ENCODE measurements at places on chromosomes 6 and 20.

DNA sequence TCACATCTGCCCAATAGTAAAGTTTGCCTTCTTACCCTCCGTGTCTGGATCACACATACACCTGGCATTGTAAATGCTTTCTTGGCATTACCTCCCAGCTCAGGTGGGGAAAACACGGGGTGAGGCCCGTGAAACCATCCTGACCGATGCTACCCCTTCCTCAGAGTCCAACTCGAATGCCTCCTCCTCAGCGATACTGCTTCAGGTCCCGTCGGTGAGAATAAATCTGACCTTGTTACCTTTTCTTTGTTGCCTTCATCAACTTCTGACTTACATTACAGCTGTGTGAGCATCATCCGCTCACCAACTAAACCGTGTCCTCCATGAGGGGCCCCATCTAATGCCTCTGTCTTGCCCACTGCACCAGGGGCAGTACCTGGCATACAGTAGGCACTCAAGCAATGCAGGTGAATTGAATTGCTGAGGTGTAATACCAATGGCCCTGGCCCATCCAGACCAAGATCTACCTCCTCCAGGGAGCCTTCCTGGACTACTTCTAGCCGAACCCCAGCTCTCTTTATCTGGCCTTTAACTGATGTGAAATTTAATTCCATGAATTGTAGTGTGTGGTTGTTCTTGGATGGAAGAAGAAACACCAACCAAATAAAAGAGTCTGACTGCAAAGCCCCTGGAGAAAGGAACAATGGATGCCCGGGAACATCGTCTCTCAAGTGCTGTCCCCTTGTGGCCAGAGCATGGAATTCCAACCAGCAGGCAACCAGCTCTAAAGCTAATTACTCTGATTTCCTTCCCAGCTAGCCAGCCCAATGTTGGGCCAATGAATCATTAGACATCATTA, 141.5 kb downstream of the ANKRD60 start:
- no peak overlapping the region for H3K4me3 ChIP-seq
- no peak overlapping the region for H3K27ac ChIP-seq
- H3K27me3 ChIP-seq = peaks cover 7% of the 10 kb centered on the region
- no peaks in the 10 kb centered on the region for H3K36me3 ChIP-seq
- H3K4me1 ChIP-seq = no peaks in the 10 kb centered on the region

- H3K27ac ChIP-seq = no peak overlapping the region
- H3K4me3 ChIP-seq = no peak overlapping the region
- H3K4me1 ChIP-seq = no peaks in the 10 kb centered on the region
These were observed 32.8 kb downstream of the HS3ST5 start for GRCh38 chr6:114310053-114310452.

DNA sequence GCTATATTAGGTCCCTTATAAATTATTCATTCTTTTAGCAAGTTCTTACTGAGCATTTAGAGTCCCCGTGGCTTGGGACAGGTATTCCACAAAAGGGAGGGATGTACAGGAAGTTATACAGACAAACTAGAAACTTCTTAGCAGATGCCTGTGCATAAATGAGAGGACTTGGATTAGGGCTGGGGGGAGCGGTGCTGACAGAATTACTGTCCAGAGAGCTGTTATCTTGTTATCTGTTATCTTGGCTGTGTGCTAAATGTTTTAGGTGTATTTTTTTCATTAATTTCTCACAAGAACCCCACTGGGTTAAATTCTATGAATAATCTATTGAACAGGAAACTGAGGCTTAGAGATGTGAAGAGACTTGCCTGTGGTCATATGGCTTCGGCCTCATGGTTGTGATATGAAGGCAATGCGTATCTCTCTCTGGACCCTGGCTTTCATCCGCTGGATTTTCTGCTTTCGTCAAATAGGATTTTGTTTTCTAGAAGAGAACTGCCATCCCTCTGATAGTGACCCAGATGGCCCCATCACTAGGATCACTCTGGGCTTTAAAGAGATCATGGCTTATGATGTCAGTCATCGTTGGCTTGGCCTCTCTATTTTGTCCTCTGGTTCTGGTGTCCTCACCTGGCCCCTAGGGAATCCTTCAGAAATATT, 32.3 kb upstream of the RREB1 start:
- H3K27ac ChIP-seq = no peak overlapping the region
- H3K4me3 ChIP-seq = no peak overlapping the region
- H3K4me1 ChIP-seq = peaks cover 13% of the 10 kb centered on the region
- peaks cover 67% of the 10 kb centered on the region for H3K27me3 ChIP-seq

DNA sequence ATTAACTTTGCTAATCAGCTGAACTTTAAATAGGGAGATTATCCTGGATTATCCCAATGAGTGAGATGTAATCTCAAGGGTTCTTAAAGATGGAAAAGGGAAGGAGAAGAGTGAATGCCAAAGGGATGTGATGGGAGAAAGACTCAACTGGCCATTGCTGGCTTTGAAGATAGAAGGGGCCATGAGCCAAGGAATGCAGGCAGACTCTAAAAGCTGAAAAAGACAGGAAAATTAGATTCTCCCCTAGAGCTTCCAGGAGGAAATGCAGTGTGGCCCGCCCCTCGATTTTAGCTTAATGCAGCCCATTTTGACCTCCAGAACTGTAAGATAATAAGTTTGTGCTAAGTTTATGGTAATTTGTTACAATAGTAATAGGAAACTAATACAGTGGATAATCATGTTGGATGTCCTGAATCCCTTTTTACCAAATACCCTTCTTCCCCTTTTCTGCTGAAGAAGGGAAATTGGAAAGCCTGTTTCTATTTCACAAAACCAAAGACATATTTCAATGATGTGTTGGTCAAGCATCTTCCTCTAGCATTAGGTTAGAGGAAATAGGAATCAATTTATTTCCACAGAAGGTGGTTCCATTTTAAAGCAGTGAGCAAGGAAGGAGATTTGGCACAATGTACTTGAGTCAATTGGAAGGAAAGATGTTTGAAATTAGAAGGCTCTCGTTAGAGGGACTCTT, 3.3 kb upstream of the HDDC2 start:
- H3K4me3 ChIP-seq = no peak overlapping the region
- H3K27ac ChIP-seq = no peak overlapping the region
- H3K36me3 ChIP-seq = peaks cover 11% of the 10 kb centered on the region
- no peak for DNase-seq
- H3K27me3 ChIP-seq = peaks cover 16% of the 10 kb centered on the region

- H3K27me3 ChIP-seq = no peaks in the 10 kb centered on the region
- peaks cover 6% of the 10 kb centered on the region for H3K36me3 ChIP-seq
- H3K4me3 ChIP-seq = no peak overlapping the region
- peaks cover 12% of the 10 kb centered on the region for H3K4me1 ChIP-seq
- H3K27ac ChIP-seq = no peak overlapping the region
- DNase-seq = no peak
These were observed 2.1 kb upstream of the ERGIC3 start for GRCh38 chr20:35539756-35540212.
